ENCODE measurements at places on chromosomes 3 and 15.

GRCh38 chr15:85750319-85751290 is 44.1 kb downstream of the KLHL25 start:
- no peak for DNase-seq

- DNase-seq = no peak
Observed at GRCh38 chr3:54193093-54193492, 70.7 kb downstream of the CACNA2D3 start.

- peak; percentile 45 for DNase-seq
Observed at GRCh38 chr15:31977812-31978661, 52.3 kb upstream of the CHRNA7 start.

DNA sequence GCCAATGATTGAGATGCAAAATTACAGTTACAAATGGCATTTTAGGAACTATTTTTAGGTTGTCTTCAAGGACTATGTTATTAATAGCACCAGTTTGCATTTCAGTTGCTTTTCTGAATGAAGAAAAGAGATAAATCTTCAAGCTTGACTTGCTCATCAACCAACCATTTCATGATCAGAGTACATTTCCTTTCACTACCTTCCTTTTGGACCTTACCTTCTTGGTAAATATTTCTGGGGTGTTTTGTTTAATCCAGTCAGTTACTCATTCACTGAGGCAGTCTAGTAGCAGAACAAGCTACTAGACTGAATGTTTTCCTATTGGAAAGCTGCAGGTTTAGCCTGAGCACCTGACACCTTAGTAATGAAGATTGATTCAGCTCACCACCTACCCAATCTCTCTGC is 8.2 kb downstream of the SLC27A2 start:
- DNase-seq = no peak

DNA sequence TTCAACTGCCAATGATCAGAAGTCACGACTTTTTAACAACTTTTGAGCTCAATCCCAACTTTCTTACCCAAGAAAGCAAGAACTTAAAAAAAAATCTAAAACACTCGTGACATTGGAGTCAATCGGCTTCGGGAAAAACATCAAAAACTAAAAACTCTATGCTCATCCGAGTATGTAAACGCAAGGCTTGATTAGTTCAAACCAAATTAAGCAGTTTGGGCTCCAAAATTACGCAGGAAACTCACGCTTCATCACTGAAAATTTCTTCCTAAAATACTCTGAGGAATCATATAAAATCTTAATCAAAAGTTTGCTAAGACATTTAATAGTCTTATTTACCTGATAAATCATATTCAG is 1.6 kb downstream of the TRA2B start:
- no peak for DNase-seq

DNA sequence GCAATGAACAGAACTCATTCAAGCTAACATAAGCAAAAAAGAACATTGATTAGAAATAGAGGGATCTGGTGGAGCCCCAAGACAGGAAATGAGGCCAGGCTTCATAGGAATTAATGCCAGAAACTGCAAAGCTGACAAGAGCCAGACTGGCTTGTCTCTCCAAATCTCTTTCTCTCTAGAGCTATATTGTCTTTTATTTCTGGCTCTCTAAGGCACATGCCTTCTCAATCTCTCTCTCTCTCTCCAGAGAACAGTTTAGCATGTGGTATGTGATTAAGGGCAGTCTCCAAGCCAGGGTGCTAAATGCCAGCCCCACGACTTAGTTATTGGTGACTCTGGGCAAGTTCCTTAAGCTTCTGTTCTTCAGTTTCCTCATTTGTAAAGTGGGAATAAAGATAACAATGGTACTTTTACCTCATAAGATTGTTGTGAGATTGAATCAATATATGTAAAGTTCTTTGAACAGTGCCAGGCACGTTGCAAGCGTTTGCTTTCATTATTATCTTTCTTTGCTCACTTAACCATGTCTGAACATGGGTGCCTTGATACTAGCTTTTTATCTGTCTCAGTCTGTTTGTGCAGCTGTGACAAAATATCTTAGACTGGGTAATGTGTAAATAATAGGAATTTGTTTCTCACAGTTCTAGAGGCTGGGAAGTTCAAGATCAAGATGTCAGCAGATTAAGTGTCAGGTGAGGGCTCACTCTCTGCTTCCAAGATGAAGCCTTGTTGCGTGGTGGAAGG is 123.2 kb downstream of the BDH1 start:
- no peak for DNase-seq

GRCh38 chr3:123489400-123490004 is 40.6 kb upstream of the ADCY5 start:
- peak; percentile 60 for DNase-seq

GRCh38 chr3:10437995-10438901 is 67.1 kb downstream of the ATP2B2 start:
- DNase-seq = no peak

DNA sequence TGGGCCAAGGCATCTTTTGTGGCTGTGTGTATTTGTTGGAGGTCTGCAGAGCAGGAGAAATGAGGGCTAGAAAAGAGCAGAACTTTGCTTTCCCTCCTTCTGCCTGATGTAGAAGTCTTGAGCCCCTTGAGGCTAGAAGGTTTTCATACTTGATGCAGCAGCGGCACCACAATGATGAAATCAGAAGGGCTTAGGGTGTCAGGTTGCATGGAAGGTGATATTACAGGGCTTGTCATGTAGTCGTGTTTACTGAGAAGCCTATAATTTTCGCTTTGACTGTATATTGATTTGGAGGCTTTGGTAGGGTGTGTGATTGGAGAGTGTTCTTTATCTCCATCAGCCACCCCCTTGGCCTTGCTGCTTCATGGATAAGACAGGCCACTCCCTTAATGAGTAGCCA is 339.8 kb downstream of the THSD4 start:
- DNase-seq = no peak

- no peak for DNase-seq
Observed at GRCh38 chr3:178835033-178835432, 236.6 kb downstream of the ZMAT3 start.

DNA sequence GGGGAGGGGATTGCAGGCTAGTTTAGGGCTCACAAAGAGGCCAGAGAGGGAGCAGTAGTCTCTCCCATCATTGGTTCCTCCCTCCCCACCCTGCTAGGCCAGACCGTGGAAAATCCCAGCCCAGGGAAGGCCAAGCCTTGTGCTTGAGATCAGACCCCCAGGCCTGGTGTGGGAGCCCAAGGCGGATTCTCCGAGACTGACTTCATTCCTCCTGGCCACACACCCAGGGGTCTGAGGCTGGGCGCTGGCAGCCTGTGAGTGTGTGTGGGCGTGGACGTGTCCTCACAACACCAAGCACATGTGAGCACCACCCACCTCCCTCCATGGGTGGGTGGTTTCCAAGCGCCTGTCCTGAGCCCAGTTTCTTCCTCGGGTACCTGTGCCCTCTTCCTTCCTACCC is 4.1 kb downstream of the LOXL1 start:
- no peak for DNase-seq

- no peak for DNase-seq
Observed at GRCh38 chr3:14464521-14464920, 62.1 kb downstream of the SLC6A6 start.

- DNase-seq = no peak
Observed at GRCh38 chr3:99641982-99642381, 3.6 kb downstream of the COL8A1 start.

GRCh38 chr3:16179771-16180736 is 5.6 kb downstream of the GALNT15 start:
- no peak for DNase-seq

DNA sequence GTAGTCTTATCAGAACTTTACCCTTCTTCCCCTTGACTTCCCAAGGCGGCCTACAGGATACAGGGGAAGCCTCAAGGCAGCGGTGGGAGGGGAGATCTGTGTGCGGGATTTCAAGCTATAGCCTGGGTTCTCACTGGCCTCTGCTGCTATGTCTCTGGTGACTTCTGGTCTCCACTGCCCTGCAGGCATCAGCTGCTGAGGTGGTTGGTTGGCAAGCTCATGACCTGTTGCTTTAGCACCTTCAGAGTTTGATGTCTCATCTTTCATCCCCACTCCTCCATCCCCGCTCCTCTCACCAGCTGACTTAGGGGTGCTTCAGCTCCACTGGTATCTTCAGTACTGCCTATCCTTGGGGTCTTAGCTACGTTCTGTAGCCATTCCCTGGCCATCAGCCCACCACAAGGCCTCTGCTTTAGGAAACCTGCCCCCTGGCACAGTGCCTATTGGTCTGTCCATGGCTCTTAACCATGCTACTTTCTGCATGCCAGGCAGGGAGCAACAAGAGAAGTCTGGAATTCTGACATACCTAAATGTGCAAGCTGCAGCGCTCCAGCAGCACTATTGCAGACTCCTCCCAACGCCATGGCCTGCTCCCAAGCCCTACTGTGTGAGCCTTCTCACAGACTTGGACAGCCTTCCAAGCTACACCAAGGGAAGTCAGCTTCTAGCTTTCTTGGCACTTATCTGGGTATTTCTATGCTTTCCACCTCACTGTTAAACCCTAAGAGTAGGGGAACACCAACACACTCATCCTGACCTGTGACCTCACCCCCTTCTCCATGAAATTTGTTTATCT is 1.8 kb upstream of the YEATS2 start:
- DNase-seq = peak; percentile 46

DNA sequence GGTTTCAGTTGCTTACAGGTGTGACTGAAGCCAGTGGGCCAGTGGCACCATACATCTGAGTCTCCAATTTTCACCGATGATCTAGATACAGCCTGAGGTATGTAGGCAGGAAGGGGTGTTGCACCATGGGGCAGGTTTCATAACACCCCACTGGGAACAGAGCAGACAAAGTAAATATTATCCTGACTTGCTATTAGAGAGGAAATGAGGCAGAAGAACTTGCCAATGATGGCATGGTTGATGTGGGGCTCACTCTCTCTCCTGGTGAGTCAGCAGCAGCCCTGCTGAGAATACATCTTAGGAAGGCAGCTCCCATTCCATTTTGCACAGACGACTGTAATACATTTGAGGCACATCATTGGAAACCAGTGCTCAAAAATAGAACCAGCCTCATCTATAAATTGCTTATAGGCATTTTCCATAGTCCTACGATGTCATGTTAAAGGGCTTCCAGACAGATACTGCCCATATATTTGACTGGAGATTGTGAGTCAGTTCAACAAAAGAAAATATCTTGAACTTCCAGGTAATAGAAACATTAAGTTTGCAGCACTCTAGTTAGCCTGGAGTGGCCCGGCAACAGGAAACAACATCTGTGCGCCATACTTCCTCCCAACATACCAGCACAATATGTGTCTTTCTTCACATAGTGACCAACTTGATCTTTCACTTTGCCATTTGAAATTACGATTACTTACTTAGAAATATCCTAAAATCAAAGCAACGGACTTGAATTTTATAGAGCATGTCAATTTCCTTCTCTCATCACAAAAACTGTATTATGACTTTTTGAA is 175.5 kb downstream of the NECTIN3 start:
- DNase-seq = peak; percentile 64

GRCh38 chr3:127216415-127217261 is 23.7 kb downstream of the PRR23E start:
- no peak for DNase-seq

DNA sequence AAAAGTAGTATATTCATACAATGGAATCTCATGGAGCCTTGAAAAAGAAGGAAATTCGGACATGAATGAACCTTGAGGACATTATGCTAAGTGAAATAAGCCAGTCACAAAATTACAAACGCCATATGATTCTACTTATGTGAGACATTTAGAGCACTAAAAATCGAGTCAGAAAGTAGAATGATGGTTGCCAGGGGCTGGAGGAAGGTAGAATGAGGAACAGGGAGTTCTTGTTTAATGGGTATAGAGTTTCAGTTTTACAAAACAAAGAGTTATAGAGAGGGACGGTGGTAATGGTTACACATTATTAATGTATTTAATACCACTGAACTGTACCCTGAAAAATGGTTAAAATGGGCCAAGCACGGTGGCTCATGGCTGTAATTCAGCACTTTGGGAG is 19.5 kb downstream of the UBXN7 start:
- DNase-seq = no peak

DNA sequence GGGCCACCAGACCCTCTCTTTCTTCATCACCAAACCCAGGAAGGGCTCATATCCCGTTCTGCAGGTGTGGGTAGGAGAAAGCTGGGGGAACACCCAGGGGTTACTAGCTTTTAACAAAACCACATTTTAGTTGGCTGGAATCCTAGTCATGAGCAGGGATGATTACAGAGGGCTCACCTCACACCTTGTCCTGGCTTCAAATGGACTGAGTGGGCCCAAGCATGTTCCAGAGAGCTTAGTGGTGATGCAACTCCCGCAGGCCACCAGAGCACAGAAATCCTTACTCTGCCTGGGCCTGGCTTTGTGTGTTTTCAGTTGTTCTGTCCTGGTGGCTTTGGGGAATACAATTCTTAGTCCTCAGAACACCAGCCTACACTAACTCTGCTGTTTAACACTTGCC is 56.8 kb upstream of the RYK start:
- DNase-seq = no peak

- peak; percentile 38 for DNase-seq
Observed at GRCh38 chr3:184156522-184156955, 1.4 kb downstream of the DVL3 start.

DNA sequence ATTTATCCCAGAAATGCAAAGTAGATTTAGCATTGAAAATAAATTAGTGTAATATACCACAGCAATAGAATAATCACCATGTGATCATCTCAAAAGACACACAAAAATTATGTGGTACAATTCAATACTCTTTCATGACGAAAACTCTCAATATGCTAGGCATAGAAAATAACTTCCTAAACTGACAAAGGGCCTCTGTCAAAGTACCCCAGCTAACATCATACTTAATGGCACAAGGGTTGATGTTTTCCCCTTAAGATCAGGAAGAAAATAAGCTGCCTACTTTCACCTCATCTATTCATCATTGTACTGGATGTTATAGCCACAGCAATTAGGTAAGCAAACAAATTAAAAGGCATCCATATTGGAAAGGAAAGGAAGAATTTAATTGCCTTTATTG is 22.7 kb upstream of the NIPA2 start:
- no peak for DNase-seq

DNA sequence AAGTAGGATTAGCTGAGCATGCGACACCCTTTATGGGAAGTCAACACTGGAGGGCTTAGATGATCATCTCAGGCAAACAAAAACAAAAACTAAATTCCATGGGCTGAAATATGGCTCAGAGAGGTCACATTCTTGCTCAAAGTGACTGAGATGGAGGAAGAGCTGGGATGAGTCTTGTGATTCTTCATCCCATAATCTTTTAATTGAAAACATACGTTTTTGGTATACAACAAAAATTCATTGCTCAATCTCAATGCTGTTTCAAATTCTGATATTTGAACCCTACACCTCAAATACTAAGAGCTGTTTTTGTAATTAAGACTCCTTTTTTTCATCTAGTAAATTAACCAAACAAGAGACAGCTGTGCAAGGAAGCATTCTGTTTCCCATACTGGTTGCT is 257.0 kb downstream of the NR1D2 start:
- no peak for DNase-seq

- DNase-seq = no peak
Observed at GRCh38 chr3:95705786-95706418, 1108.5 kb upstream of the EPHA6 start.

DNA sequence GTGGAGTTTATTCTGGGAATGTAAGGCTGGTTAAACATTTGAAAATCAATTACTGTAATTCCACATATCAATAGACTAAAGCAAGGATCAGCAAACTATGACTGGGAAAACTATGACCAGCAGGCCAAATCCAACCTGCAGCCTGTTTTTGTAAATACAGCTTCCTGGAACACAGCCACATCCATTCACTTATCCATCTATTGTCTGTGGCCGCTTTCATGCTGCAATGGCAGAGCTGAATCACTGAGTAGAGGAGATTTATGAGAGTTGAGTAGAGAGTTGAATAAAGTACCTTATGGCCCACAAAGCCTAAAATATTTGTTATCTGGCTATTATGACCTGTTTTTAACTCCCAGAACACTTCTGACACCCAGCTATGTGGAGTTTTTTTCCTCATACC is 12.2 kb downstream of the MYLK start:
- DNase-seq = no peak

Data from PC-9 (cell line).